Right ventricle myocardium inferior (tissue), 1 donor: ENCODE measurements at places on chromosomes 2 and 18. TPM values are rescaled to one million over a fixed set of nuclear protein-coding genes. Genes with fewer than 3 reads are reported as not detected.

DNA sequence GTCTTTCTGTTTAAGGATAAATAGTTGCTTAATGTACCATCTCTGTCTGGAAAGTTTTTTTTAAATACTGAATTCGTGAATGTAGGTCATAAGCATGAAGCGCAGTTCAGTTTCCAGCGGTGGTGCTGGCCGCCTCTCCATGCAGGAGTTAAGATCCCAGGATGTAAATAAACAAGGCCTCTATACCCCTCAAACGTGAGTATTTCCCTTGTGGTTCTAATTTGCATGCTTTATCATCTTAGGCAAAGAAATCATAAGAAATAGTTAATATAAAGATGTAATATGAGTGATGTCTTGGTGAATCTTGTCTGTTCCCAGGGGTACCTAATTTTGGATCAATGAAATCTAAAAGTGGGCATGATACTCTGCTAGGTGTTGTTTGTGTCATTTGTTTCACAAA, 1.5 kb downstream of the NDC80 start:
- no peak for DNase-seq

DNA sequence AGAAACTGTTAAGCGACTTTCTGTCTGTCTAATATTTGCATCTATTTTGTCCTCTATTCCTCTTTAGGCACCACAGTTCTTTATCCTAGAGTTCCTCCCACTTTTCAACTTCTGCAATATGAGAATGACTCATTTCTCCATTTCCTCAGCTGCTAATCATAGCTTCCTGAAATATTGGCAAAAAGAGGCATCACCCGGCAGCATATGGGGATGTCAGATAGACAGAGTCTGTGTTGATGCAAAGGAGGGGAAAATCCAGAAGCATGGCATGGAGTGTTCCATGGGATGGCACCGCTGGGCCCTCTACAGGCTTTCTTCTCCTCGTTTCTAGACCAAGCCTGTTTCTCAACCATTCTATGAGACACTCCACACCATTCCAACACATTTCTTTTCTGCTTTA, 93.4 kb downstream of the DOCK10 start:
- no peak for DNase-seq

The RNF144A gene
- 16.9 TPM for total RNA-seq

- DNase-seq: no peak
Measured at GRCh38 chr18:41765460-41765859, 189.6 kb upstream of the PIK3C3 start.

The POLR1A gene
- total RNA-seq: 12.8 TPM
